Brain (organoid and tissue), 16 donors: ENCODE measurements at places on chromosomes 13 and 19. TPM values are rescaled to one million over a fixed set of nuclear protein-coding genes. Genes with fewer than 3 reads are reported as not detected.

ZNF808 gene
- polyA plus RNA-seq = 1.8 TPM

SIGLEC8 gene
- 2.0 TPM for polyA plus RNA-seq

GPC6 gene
- polyA plus RNA-seq = 8.5 TPM

LILRA1 gene
- polyA plus RNA-seq = 0.31 TPM

GAPDHS gene
- polyA plus RNA-seq = not detected

SERP2 gene
- polyA plus RNA-seq = 33.1 TPM

PNMA8C gene
- 5.3 TPM for polyA plus RNA-seq

UNC13A gene
- 12.9 TPM for polyA plus RNA-seq

ZNF534 gene
- 0.27 TPM for polyA plus RNA-seq

DIAPH3 gene
- 2.8 TPM for polyA plus RNA-seq

CATSPERD gene
- not detected for polyA plus RNA-seq

USF2 gene
- 192 TPM for polyA plus RNA-seq

PEG3 gene
- polyA plus RNA-seq = 5.4 TPM

ZNF626 gene
- polyA plus RNA-seq = 0.58 TPM

ZNF681 gene
- 1.1 TPM for polyA plus RNA-seq

TMEM59L gene
- polyA plus RNA-seq = 124 TPM

RNF225 gene
- polyA plus RNA-seq = not detected

ARL11 gene
- not detected for polyA plus RNA-seq

ZNF43 gene
- polyA plus RNA-seq = 6.5 TPM

ZNF579 gene
- polyA plus RNA-seq = 16.2 TPM
